CD4-positive, alpha-beta T cell treated with Interleukin-17A for 1 hour (primary cell): ENCODE measurements at places on chromosomes 5 and 9.

DNA sequence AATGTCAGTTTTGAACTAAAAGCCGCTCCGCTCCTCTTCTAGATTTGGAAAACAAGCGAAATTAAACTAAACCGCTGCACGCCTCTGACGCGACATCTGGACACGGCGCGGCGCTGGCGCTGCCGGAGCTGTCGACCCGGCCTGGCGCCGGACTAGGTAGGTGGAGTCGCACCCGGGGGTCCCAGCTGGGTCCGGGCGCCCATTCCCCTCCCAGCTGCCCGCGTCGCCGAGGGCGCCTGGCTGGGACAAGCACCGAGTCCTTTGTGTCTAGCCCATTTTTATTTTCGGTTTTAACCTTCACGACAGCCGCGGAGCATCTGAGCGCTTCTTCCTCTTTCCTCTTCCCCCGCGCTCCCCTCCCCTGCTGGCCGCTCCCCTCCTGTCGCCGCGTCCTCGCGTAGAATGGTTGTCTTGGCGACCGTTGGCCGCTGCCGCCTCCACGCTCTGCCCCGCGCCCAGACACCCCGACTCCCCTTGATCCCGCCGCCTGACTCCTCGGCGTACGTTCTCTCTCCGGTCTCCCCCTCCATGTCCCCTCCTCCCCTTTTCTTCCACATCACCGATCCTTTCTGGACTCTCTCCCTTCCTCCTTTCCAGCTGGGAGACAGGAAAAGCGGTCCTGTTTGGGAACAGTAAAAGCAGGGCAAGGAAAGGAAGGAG lies 545 bp downstream of the CDKN2B-AS1 start:
- DNase-seq: peak; percentile 89

DNA sequence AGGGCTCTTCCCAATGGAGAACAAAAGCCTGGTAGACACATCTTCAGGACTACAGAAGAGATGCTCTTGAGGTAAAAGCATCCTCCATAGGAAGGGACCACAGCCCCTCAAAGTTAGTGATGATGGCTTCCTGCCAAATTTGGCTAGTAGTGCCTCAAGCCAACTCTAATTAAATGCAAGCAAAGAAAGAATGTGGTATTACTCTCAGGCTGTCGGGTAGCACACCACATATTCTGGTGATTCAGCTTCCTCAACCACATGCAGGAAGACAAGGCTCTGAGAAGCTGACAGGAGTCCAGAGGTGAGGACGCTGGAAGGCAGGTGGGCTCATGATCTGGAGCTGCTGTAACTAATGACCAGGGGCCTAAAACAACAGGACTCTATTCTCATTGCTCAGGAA lies 37.2 kb upstream of the S1PR3 start:
- no peak for DNase-seq

DNA sequence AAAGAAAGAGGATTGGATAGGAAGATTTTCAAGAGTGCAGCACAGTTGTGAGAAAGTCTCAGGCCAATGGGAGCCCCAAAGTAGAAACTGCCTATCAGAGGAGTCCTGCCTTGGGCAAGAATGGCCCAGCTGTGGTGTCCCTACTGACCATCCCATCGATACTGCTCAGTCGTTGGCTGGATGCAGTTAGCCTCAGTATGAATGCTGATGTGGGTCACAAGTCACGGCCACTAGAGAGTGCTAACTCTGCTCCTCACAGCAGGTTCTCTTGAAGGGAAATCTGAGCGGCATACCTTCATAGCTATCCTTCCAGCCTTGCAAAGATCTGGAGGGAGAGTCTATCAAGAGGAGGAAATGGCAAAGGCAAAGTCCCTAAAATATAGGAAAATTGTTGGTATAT lies 11.6 kb upstream of the CETN3 start:
- DNase-seq: no peak

GRCh38 chr9:37243588-37244345 lies 123.4 kb downstream of the ZCCHC7 start:
- no peak for DNase-seq

DNA sequence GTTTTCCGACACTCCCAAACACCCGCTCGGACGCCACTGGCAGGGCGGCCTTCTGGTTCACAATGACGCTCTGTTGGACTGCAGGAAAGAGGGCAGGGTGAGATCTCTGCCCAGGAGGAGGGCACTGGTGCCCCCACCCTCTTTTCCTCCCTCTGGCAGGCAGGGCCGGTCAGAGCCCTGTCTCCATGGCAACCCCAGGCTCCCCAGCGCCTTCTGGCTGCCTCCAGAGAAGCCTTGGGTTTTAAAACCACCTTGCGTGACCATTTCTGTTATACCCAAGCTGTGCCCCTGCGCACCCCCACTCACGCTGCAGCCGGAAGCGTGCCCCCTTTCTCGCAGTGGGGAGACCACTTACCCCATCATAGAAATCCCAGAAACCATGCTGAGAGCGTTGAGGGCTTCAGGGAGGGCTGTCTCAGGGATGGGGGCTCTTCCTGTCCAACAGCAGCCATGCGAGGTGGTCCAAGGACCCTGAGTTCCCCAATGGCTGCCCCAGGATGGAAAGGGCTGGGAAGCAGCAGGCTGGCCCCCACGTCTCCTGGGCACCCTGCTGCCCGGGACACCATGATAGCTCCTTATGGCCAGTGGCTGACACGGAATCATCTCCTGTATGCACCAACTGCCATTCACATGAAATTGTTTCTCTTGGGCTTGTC lies 7.3 kb downstream of the C9orf50 start:
- no peak for DNase-seq

- DNase-seq: no peak
These were observed 8.2 kb upstream of the AHRR start for GRCh38 chr5:313265-313664.

- DNase-seq: no peak
These were observed 94.3 kb upstream of the NIPAL4 start for GRCh38 chr5:157365732-157366131.

GRCh38 chr9:133589454-133590227 lies 19.5 kb downstream of the FAM163B start:
- DNase-seq: peak; percentile 45

- no peak for DNase-seq
These were observed 10.0 kb downstream of the BSPRY start for GRCh38 chr9:113359385-113359784.

DNA sequence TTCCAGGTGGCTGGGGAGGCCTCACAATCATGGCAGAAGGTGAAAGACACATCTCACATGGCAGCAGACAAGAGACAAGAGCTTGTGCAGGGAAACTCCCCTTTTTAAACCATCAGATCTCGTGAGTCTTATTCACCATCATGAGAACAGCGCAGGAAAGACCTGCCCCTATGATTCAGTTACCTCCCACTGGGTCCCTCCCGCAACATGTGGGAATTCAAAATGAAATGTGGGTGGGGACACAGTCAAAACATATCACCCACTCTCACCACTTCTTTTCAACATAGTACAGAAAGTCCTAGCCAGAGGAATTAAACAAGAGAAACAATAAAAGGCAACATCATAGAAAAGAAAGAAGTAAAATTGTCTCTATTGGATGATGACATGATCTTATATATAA lies 223.4 kb upstream of the SLC24A2 start:
- no peak for DNase-seq

- DNase-seq: peak; percentile 51
These were observed at the start of gene FOXD1 for GRCh38 chr5:73448463-73449136. Gene FOXD1 (minus strand): TSS chr5:73448777. CDS start chr5:73448362, 415 bp downstream.

DNA sequence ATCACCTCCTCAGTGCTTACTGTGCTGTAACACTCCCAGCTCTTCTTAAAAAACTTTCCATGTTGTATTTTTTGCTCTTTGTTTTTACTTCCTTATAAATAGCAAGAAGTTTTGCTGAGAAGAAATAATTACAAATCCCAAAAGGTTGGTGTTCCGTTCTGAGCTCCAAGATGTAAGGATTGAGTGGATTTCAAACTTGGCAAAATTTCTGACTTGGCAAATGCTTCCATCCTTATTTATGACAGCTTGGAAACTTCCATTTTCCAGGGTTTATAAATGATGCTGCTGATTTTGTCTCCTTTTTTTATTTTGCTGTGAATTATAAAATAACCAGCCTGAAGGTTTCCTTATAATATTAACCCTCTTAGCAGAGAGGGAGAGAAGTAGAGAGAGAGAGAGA lies 151.9 kb downstream of the NTRK2 start:
- DNase-seq: no peak

GRCh38 chr5:32280656-32281081 lies 32.1 kb downstream of the MTMR12 start:
- DNase-seq: peak; percentile 44

- no peak for DNase-seq
These were observed 483.5 kb downstream of the SPOCK1 start for GRCh38 chr5:137015540-137016116.

- DNase-seq: no peak
These were observed 27.5 kb downstream of the SEC61B start for GRCh38 chr9:99249619-99250018.

DNA sequence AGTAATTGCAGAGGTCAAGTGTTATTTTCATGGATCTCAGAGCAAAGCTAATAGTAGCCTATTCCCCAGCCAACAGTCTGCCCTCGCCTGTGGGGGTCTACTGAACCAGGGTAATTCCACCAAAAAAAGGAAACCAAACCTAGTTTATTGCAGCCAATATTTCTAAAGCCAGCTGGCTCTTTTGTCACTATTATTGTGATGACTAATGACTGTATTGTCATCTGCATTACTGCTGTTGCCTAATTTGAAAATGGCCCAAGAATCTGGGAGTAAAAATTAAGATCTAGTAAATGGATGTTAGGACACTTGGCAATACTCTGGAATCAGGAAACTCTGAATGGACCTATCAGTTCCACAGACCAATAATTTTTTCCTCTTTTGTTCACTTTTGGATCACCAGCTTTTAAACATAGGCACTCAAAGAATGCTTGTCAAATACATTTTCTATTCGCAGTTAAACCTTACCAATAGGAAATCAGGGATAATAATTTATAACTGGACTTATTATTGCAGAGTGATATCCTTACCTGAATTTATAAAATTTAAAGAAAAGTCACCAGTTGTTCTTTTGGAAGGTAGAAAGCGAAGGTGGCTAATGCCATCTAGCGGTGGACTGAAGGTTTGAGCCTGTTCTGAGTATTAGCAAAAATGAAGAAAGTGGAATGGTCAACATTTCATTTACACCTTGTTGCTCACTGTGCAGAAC lies 69.2 kb downstream of the SYK start:
- peak; percentile 45 for DNase-seq

DNA sequence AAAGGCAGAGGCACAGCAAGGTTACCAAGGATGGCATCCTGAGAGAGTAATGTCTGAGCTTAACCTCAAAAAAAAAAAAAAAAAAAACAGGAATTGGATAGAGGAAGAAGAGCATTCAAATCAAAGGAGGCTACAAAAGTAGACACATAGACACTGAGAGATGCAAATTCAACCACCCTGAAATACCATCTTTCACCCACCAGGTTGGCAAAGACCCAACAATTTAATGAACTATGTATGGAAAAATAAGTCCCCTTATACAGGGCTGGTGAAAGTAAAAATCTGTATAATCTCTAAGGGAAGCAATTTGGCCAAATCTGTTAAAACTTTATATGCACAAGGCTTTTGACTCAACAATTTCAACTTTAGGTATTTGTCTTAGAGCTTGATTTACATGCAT lies 4.9 kb downstream of the NADK2 start:
- no peak for DNase-seq

- DNase-seq: no peak
These were observed 114.8 kb downstream of the ZNF622 start for GRCh38 chr5:16350816-16351215.
